ENCODE measurements at places on chromosomes 3 and 15.

GRCh38 chr3:158768881-158769543 lies 32.8 kb upstream of the MFSD1 start:
- no peak for DNase-seq

DNA sequence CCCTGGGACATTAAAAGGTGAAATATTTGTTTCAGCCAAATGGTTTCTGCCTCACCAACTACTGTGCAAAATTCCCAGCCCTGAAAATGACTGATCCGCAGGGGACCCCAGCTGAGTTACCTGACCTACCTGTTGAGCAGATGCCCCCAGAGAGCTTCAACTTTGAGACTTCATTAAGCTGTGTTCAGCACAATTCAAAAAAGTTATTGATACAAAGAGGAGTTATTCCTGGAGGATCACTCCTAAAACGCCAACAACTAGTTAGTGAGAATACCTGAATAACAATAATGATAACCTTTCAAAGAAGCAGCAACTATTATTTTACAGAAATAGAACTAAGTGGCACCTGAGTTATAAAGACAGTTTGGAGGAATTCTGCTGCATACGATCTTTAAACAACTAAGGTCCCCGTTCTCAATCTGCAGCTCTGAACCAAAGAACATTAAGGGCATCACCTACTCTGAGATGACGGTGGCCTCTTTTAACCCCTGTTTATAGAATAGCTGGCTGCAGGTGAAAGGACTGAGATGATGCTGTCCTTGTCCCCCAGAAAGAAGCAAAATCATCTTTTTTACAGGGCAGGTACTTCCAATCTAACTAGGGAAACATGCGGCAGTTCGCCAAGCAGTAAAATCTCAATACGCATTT lies 659 bp downstream of the GADL1 start:
- DNase-seq = no peak

- peak; percentile 45 for DNase-seq
These were observed 57.0 kb downstream of the NEK10 start for GRCh38 chr3:27312044-27312668.

GRCh38 chr15:59528961-59529402 lies 82.6 kb upstream of the GCNT3 start:
- peak; percentile 82 for DNase-seq

DNA sequence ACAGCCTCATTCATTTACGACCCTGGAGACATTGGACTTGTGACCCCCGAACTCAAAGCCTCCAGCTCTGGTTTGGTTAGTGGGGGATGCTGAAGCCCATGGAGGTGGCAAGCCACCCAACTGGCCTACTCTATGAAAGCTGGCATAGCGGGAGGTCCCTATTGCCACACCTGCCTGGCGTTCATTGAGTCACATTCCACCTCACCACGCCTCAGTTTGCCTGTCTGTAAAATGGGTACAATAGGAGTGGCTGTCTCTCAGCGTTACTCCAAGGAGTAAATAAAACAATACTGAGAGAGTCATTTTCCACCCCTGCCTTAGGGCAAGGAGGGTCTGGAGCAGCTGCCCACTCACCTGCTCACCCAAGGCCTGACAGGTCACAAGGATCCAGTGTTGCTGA lies 60.2 kb downstream of the NUP210 start:
- no peak for DNase-seq

Data from RPMI8226 (cell line).